Tibial artery (tissue), 4 donors: ENCODE measurements at places on chromosomes 7 and 10.

- no peak for DNase-seq
These were observed 737.1 kb downstream of the PHTF2 start for GRCh38 chr7:78535655-78536054.

DNA sequence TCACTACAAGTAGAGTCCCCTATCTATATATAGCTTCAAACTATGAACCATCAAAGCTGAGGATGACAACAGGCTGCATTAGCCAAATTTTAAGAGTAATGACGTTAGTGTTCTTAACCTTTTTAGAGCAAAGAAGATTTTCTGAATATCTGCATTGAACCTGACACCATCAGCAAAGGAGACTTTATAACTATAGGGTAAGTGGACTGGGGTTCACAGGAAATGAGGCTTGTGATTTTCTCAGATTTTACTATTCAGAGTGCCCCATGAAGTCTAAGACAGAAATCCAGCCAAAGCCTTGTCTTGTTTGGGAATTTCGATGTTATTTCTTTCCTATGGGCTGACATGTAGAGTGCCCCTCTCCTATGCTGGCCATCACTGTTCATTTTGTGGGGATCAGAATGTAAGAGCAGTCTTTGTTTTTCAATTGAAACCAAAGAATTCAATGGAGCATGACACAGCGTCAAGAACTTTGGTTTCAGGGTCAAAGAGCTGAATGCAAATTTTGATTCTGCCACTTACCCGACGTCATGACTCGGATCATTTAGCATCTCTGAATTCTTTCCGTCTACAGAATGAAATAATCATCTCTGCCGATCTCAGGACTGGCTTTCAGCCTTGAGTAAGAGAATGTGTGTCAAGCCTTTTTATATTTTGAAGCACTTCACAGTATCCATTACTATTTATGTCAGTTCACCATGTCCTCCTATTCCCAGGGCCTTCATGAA, 52.7 kb downstream of the DENND11 start:
- no peak for DNase-seq

GRCh38 chr7:92528958-92529264, 316 bp downstream of the RBM48 start:
- no peak for DNase-seq

DNA sequence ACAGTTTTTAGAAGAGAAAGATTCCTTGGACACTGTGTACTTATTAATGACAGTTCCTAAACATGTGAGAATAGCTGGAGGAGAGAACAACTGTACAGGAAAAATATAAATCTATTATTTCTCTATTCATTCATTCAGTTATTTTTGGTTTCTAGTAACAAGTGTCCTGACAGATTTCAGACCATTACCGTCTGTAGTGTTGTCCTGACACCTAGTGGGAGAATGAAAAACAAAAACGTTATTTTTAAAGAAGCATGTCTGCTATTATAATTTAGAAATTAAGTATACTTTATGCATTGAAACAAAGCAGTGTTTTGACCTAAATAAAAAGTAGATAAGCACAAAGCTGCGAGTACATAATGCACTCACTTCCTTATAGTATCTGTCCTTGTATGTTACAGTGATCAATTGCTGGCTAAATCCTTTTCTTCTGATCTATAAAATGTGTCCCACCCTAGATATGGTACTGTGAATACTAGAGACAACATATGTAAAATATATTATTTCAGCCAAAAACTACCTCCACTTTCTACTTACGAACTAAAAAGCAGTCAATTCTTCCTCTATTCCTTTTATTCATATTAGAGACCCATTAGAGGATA, 575.6 kb downstream of the ARL4A start:
- DNase-seq, result no peak

DNA sequence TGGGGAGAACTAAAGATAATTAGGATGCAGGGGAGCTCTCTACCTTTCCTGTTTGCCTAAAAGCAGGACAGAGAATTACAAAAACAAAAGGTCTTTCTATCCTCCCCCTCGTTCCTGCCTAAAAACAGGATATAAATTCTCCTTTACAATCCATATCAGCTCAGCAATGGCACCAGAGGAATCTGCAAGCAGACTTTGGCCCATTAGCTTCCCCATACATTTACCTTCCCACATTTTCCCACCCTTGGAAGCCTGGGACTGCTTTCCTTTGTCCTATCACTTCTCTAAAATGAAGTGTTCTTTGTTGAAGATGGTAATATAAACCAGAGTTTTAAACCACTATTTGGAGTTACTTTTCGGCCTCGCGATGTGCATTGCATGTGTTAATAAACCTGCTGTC, 15.5 kb downstream of the SHTN1 start:
- DNase-seq, result no peak

DNA sequence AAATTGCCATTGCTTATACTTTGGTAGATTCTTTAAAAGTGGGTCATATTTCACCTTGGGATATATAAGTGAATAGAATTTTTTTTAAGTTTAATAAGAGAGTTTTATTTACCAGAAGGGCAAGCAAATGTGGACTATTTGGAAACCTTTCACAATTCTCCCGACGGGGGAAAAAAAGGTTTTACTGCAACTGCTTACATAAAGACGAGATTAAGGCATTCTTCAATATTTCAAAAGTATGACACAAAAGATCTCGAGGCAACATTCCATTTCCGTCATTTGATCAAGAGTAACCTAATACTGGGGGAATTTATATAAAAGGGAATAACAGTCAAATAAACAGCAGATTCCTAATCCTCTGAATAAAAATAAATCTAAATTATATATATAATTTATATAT, 28.5 kb downstream of the HYCC1 start:
- DNase-seq, result no peak

GRCh38 chr10:11639362-11639761, 27.9 kb upstream of the USP6NL start:
- DNase-seq, result no peak

GRCh38 chr10:99279626-99280111, 44.0 kb upstream of the HPSE2 start:
- DNase-seq, result no peak

DNA sequence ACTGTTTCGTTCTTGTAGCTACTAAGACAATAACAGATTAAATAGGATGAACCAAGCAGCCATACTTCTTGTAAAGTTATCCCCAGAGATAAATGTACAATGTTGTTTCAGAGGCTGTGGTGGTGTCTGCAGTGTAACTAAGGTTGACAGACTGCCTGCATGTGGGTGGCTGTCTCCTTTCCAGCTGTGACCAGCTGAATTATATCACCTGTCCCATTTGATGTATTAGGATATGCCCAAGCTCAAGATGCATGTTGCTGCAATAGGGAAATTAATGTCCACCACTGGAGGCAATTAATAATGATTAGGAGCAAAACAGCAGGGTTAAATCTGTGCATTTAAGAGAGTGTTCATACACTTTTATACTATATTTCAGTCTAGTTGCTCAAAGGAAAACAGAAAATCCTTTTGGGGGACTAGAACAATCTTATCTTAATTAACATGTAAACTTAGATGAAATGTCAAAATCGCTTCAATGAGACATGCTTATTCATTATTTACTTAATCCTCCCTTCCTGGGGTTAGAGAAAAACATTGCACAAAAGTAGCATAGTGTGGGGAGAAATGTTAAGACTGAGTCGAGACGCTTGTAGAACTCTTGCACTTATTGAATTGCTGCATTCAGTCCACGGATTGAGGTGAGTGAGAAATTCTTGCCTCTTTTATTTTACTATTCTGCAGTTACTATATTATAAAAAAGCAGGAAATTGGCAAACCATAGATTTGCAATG, 269.0 kb downstream of the SNX10 start:
- no peak for DNase-seq
